Astrocyte (in vitro differentiated cells and primary cell): ENCODE measurements at places on chromosomes 1 and 21. TPM values are rescaled to one million over a fixed set of nuclear protein-coding genes. Genes with fewer than 3 reads are reported as not detected.

Gene NHLH1
- total RNA-seq = 0.55 and 0.70 TPM in 2 replicates

GRCh38 chr21:39161064-39161463 is 22.2 kb downstream of the PSMG1 start:
- DNase-seq = no peak
- H3K4me1 ChIP-seq = peaks cover 2% of the 10 kb centered on the region
- H3K27ac ChIP-seq = no peak overlapping the region
- no peaks in the 10 kb centered on the region for H3K36me3 ChIP-seq

DNA sequence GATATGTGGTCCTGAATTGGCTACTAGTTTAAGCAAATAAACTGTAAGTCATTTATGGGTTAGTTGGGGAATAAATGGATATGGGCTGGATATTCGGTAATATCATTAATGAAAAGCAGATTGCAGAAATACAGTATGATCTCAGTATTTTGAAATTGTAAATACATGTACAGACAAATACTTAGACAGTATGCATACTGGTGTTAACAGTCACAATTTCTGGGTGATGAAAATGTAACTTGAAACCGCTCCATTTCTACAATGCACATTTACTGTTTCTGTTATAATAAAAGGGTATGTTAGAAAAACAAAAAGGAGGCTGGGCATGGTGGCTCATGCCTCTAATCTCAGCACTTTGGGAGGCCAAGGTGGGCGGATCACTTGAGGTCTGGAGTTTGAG is 28.0 kb downstream of the BLZF1 start:
- H3K4me3 ChIP-seq = no peak overlapping the region
- H3K27me3 ChIP-seq = no peaks in the 10 kb centered on the region
- no peak overlapping the region for H3K27ac ChIP-seq
- no peak for DNase-seq
- no peaks in the 10 kb centered on the region for H3K4me1 ChIP-seq

GRCh38 chr1:225525377-225525776 is 97.5 kb upstream of the LBR start:
- no peaks in the 10 kb centered on the region for H3K27me3 ChIP-seq
- H3K4me1 ChIP-seq = no peaks in the 10 kb centered on the region
- DNase-seq = no peak
- no peak overlapping the region for H3K27ac ChIP-seq
- H3K4me3 ChIP-seq = no peak overlapping the region

DNA sequence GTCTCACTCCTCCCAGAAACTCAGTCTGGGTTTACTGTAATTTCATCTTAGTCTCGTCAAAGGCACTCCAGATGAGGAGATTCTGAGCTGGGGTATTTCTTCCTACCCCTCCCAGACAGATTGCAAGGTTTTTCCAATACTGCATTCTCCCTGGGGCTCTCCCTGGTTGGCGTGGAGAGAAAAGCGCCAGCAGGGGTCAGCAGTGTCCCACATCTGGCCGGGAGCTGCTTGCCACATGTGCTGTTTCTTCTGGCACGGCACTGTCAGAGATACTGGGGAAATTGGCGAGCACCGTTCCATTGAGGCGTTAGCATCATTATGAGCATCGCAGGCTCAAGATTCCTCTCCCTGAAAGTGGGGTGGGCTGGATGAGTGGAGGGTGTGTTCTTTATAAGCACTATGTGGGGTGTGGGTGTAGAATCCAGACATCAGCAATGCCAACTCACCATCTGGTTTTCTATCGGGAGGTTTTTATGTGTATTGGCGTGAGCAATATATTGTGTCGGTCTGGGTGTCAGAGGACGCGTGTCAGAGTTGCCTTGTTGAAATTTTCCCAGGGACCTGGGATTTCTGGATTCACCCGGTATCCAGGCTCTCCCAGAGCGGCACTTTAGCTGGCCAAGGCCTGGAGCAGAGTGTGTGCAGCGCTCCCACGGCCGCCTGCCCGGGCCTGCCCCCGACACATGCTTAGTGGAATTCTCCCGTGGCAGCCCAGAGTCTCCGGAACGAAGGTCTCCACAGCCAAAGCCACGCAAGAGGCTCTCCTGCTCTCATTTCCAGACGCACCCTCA is 8.0 kb upstream of the NAV1 start:
- H3K4me3 ChIP-seq = no peak overlapping the region
- no peaks in the 10 kb centered on the region for H3K36me3 ChIP-seq
- H3K27ac ChIP-seq = no peak overlapping the region
- peaks cover 25% of the 10 kb centered on the region for H3K4me1 ChIP-seq
- peak; percentile 74 for DNase-seq
